Activated naive CD8-positive, alpha-beta T cell treated with anti-CD3 and anti-CD28 coated beads for 36 hours (primary cell): ENCODE measurements at places on chromosomes 16 and 17.

GRCh38 chr17:61291451-61292285 is 108.0 kb upstream of the TBX2 start:
- DNase-seq: no peak

- no peak for DNase-seq
These were observed 13.8 kb downstream of the KCNG4 start for GRCh38 chr16:84226026-84226425.

GRCh38 chr17:48842746-48843145 is 11.9 kb downstream of the CALCOCO2 start:
- no peak for DNase-seq

- DNase-seq: no peak
These were observed 229.4 kb upstream of the CACNG5 start for GRCh38 chr17:66605541-66605940.

DNA sequence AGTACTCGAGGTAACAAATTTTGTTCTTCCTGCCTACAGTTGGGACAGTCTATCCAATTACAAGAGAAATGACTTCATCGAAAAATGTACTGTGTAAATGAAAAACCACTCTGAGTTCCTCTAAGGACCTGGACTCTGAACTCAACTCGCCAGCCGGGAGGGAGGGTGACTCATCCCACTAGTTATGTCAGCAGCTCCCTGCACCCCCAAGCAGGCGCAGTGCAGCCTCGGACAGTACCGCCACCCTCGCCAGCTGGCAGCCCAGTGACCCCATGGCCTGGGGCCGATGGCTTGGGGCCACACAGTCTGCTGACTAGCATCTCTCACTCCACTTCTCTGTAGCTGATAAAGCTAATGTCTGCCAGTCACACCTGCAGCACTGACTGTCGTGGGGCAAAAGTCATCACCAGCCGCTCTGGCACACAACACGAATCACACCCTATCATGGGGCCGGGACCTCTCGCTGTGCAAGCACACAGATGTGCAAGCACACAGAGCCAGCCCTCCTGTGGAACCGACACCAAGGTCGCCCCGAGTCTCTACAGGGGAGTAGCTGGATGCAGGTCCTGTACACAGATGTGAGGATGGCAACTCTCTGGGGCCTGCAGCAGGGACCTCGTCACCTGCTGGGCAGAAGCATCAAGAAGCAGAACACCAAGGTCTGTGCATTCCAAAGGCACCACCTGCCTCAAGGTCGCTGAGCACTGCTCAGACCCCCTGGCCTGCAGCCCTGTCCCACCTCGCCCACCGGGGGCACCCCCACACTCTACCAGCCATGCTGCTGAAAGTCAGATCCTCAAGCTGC is 5.7 kb downstream of the CSNK1D start:
- peak; percentile 48 for DNase-seq

- DNase-seq: no peak
These were observed 51.6 kb upstream of the SREBF1 start for GRCh38 chr17:17888371-17888770.

GRCh38 chr17:47605011-47605410 is 44.7 kb upstream of the KPNB1 start:
- no peak for DNase-seq

DNA sequence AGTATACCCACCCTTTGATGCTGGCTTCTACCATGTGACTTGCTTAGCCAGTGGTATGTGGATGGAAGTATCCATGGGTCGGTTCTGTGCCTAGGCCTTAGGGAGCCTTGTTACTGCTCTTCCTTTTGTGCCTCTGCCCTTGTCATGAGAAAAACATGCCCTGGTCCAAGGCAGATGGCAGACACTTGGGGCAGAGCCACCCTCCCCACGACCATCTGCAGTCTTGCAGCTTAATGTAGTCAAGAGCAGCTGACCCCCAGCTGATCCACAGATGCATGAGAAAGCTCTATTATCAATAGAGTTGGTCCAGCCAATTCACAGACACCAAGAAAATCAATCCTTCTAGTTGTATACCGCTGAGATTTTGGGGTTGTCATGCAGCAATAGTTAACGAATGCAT is 95.7 kb downstream of the SLC39A11 start:
- no peak for DNase-seq

DNA sequence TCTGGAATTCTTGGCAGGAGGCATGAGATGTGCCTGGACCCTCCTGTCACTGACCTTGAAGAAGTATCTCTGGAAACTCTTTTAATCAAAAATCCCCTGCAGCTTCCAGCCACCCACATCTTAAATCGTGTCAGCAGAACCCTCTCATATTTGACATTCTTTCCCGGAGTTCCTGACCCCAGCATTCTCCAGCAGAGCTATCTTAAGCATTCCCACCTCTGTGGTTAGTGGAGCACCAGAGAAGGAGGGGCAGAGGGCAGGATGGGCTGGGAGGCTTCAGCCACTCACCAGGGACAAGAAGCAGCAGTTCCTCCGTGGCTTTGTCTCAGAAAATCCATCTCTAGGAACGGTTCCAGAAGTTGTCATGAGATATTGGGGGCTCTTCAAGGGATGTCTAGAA is 149.9 kb downstream of the RGS9 start:
- DNase-seq: no peak

- no peak for DNase-seq
These were observed 35.7 kb downstream of the NOS2 start for GRCh38 chr17:27764589-27764988.

DNA sequence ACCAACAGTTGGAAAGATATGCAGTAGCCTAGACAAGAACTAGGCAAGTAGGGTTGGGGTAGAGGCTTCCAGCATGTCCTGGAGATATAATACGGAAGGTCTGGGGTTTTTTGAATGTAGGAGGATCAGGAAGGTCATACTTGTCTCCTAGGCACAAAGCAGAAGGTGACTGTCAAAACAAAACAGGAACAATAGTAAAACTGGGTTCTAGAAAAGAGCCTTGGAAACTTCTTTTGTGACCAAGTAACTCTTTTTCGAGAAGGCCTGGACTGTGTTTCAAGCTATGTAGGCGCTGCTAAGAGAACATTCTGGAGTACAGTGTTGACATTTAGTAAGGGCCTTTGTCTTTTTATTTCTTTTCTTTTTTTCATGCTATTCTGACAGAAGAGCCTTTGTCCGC is 26.9 kb upstream of the TENT4B start:
- DNase-seq: no peak

- no peak for DNase-seq
These were observed 239.9 kb downstream of the PRKCA start for GRCh38 chr17:66542129-66542966.

DNA sequence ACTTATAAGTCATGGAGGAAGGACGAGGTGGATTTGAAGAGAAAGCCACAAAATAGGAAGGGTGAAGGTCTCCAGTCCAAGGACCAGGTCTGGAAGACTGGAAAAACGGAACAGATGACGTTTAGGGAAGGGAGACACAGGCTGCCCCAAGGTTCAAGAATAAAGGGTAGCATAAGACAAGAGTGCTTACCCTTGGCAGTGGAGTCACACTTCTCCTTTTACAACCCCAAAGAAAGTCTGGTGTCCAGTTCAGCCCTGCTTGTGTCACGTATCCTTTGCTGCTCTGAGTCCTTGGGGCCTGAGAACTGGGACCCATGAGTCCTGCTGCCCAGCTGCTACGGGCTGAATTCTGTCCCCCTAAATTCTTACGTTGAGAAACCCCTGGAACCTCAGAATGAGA is 13.0 kb upstream of the GGA2 start:
- no peak for DNase-seq

- DNase-seq: no peak
These were observed 216.1 kb downstream of the CEP112 start for GRCh38 chr17:65975878-65976277.

- DNase-seq: no peak
These were observed 324.0 kb downstream of the HS3ST4 start for GRCh38 chr16:26015776-26016175.

- no peak for DNase-seq
These were observed 9.7 kb downstream of the CA4 start for GRCh38 chr17:60159479-60159866.

DNA sequence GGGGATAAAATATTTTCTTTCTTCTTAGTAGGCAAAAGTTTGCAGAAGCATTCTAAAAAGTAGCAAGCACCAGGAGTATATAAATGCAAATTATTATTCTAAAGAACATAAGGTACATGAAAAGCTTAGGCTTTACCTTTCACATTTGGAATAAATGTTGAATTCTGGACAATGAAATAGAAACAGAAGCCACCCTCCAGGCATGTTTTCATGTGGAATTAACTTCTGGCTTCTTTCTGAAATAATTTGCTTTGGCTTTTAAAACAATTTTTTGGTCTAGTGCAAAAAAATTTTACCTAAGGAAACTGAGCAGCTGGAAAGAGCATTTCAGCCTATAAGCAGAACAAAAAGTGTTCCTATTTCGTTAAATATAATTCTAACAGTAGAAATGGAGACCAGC is 109.5 kb upstream of the CORO6 start:
- no peak for DNase-seq

- DNase-seq: no peak
These were observed 4.4 kb downstream of the TBX6 start for GRCh38 chr16:30087181-30087898.

- peak; percentile 56 for DNase-seq
These were observed 54.5 kb downstream of the NDE1 start for GRCh38 chr16:15704545-15704987.

- no peak for DNase-seq
These were observed 301.9 kb upstream of the TBX2 start for GRCh38 chr17:61097781-61098180.

DNA sequence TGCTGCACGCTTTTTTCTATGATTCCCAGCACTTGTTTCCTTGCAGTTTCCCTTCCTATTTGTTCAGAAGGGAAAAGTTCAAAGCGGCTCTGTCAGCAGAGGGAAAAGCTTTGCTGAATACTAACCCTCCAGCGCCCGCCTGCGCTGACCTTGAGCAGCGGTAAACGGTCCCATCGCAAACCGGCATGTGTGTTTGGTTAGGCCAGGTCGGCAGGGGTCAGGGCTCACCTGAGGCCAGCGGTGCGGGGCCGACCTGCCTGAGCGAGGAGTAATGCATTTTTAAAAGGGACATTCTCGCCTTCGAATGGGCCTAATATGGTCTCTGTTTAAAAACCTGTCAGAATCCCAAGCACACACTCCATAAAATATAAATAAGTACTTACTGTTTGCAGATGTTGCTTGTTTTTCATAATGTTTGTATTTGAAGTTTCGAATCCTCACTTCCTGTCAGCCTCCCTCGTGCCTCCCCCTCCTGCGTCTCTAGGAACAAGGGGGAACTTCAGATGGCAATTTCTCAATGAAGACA is 110.1 kb downstream of the IRX3 start:
- DNase-seq: no peak

GRCh38 chr17:55641676-55642081 is 81.0 kb downstream of the TMEM100 start:
- DNase-seq: peak; percentile 18

DNA sequence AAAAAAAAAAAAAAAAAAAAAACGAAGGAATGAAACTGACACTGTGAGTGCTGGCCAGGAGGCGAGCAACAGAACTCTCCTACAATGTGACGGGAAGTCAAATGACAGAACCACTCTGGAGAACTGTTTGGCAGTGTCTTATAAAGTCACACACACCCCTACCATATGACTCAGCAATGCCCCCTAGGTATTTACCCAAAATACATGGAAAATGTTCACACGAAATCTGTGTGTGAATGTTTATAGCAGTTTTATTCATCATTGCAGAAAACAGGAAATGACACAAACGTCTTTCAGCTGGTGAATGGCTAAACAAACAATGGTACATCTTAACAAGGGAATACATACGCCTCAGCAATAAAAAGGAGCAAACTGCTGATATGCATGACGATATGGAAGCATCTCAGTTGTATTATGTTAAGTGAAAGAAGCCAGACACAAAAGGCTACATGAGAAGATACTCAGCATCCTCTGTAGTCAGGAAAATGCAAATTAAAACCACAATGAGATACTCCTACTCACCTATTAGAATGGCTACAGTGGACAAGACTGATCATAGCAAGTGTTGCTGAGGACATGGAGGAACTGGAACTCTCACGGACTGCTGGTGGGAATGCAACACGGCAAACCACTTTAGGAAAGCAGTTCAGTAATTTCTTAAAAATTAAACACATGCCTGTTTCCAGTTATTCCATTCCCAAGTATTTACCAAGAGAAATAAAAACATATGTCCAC is 74.7 kb downstream of the TBC1D16 start:
- DNase-seq: no peak

DNA sequence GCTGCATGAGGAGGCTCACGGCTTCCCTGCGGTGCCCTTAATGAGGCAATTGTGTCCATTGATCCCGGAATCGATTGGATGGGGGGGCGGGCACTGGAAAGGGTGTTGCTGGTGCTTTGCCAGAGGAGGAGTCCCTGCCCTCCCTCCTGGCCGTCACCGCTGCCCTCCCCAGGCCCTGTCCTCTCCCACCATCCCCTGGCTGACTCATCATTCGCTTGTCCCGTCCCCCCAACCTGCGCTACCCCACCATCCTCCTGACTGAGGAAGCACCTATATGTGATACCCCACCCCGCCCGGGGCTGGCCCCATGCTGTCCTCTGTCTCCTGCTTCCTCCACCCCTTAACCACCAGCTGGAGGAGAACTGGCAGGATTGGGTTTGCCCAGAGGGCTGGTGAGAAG is 20.8 kb downstream of the CACNA1G start:
- no peak for DNase-seq

GRCh38 chr16:65059406-65059980 is 62.4 kb downstream of the CDH11 start:
- no peak for DNase-seq

- DNase-seq: no peak
These were observed 10.3 kb downstream of the C16orf86 start for GRCh38 chr16:67676939-67677338.

- no peak for DNase-seq
These were observed 38.3 kb downstream of the TBX4 start for GRCh38 chr17:61490540-61490975.

GRCh38 chr16:23842137-23842600 is 6.4 kb downstream of the PRKCB start:
- peak; percentile 49 for DNase-seq

DNA sequence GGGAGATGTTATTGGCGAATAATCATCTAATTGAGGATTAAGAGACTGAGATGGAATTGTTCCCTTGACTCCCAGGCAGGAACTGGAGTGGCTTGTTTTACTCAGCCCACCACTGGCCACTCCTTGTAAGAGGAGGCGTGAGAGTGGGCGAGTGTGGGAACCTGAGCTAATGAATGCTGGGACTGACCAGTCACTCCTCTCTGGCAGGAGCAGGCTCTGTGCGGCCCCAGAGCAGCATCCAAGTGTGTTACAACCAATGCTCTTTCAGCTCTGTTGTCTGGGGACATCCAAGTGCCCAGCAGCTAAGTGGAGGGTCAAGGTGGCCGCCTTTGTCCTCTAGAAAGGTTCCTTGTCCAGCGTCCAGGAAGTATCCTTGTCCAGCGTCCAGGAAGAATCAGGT is 739.9 kb downstream of the CDH8 start:
- no peak for DNase-seq

- DNase-seq: peak; percentile 35
These were observed at the start of gene MMD for GRCh38 chr17:55421179-55421934. TSS of gene MMD (minus strand) at chr17:55421835. CDS start at chr17:55421695, 140 bp downstream.
